Stomach (tissue), 19 donors: ENCODE measurements at places on chromosomes 1 and 21. TPM values are rescaled to one million over a fixed set of nuclear protein-coding genes. Genes with fewer than 3 reads are reported as not detected.

DNA sequence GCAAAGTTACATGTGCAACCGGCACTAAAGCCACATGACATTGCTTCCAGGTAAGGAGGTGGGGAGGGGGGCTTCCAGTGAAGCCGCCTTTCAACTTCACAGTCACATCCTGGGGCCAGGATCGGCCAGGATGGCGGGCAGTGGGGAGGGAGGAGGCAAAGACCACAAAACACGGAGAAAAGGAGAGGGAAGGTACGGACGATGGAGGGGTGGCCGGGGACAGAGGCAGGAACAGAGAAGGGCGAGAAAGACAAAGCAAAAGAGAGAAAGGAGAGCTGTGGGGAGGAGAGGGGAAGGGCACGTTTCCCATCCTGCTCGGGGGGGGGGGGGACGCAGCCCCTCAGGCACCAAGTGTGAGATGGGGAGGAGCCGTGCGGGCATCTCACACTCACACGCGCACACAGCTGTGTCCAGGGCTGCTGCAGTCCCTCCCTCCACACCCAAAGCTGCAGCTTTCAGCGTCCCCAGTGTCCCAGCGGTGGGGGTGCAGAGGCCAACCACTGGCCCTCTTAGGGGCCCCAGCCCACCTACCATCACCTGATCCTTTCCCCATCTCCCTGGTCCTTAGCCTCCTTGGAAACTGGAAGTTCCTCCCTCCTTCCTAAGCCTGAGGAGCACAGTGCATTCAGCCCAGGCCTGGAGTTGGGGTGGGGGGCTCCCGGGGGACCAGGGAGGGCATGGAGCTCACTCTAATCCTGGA, 2.4 kb downstream of the SH2D5 start:
- no peaks in the 10 kb centered on the region for H3K36me3 ChIP-seq
- peaks cover 28% of the 10 kb centered on the region for H3K4me1 ChIP-seq
- no peak overlapping the region for H3K4me3 ChIP-seq
- no peak overlapping the region for H3K27ac ChIP-seq
- no peak for DNase-seq

DNA sequence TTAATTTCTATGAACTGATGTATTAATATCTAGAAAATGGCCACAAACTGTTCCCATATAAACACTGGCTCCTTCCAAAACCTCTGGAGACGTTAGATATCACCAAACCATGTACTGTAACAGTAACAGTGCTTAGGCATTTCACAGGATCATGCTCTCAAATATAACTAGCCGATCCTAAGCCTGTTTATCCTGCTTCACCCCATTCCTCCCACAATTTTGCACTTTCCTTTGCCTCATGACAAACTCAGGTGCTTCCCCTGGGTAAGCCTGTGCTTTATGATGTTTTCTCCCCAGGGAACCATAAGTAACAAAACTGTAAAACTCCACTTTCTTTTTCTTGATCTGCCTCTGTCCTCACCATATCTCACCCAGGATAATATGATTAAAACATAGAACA, 452.3 kb downstream of the PLA2G4A start:
- DNase-seq = no peak
- no peaks in the 10 kb centered on the region for H3K4me1 ChIP-seq
- H3K4me3 ChIP-seq = no peak overlapping the region
- no peaks in the 10 kb centered on the region for H3K27me3 ChIP-seq
- H3K27ac ChIP-seq = no peak overlapping the region

- peaks cover 10% of the 10 kb centered on the region for H3K4me1 ChIP-seq
- no peak overlapping the region for H3K27ac ChIP-seq
- H3K4me3 ChIP-seq = no peak overlapping the region
- no peaks in the 10 kb centered on the region for H3K36me3 ChIP-seq
- DNase-seq = no peak
- peaks cover 41% of the 10 kb centered on the region for H3K27me3 ChIP-seq
Measured at GRCh38 chr1:38132681-38133080, 86.1 kb upstream of the POU3F1 start.

BRINP3 gene
- total RNA-seq = not detected
